Suprapubic skin (tissue), 4 donors: ENCODE measurements at places on chromosomes 6 and 20.
A peak's percentile ranks its signal among the peaks of the same experiment; 100 is the strongest.

- no peak for DNase-seq
Observed at GRCh38 chr6:96794980-96795379, 42.3 kb downstream of the GPR63 start.

- no peak for DNase-seq
Observed at GRCh38 chr6:10894958-10895357, 8.1 kb downstream of the SYCP2L start.

DNA sequence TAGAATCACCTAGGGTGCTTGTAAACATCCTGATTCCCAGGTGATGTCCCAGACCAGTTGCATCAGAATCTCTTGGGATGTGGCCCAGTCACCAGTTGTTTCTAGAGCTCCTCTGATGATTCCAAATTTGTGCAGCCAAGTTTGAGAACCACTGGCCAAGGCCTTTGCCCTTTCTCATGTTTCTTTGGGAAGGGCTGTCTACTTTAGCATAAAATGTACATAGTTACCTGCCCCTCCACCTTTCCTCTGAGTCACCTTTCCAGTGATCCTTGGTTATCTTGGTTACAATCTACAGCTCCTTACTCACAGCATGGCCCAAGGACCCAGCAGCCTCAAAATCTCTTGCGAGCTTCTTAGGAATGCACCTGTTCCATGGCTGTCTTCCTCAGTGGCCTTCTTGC, 266.4 kb upstream of the PRND start:
- DNase-seq: no peak

DNA sequence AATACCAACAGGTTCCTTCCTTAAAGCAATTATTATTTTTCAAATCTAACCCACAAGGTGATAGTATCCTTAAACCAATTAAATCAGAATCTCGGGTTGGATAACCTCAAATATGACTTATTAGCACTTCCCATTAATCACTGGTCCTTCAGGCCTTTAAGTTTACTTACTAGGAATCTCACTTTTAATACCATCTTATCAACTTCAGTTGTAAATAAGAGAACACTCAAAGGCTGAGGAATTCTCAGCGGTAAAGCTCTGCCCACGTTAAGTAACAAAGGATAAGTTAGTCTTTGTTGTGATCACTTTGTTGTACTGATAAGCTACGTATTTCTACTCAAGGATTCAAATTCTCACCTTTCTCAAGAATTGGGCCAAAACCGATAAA, 82.0 kb downstream of the OR2B2 start:
- DNase-seq: no peak

GRCh38 chr6:116369540-116369939, 1.2 kb upstream of the DSE start:
- DNase-seq: no peak

- no peak for DNase-seq
Observed at GRCh38 chr6:38510205-38510604, 129.5 kb downstream of the BTBD9 start.

- no peak for DNase-seq
Observed at GRCh38 chr6:31927242-31927862, at the start of gene C2. C2 (plus strand) TSS chr6:31927717; CDS start chr6:31927753, 36 bp downstream.

DNA sequence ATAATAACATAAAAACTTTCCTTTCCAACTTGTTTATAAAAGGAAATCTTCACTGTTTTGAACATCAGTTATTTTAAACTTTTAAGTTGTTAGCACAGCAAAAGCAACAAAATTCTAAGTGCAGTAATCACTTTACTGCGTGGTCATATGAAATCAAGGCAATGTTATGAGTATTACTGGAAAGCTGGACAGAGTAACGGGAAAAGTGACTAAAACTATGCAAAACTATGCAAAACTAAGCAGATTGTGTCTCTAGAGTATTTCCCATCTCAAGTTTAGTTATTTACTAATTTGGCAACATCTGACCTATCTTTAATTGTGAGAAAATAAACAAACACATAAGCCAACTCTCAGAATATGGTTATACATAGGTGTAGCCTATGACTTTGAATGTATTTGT, 10.9 kb upstream of the ANKEF1 start:
- no peak for DNase-seq

DNA sequence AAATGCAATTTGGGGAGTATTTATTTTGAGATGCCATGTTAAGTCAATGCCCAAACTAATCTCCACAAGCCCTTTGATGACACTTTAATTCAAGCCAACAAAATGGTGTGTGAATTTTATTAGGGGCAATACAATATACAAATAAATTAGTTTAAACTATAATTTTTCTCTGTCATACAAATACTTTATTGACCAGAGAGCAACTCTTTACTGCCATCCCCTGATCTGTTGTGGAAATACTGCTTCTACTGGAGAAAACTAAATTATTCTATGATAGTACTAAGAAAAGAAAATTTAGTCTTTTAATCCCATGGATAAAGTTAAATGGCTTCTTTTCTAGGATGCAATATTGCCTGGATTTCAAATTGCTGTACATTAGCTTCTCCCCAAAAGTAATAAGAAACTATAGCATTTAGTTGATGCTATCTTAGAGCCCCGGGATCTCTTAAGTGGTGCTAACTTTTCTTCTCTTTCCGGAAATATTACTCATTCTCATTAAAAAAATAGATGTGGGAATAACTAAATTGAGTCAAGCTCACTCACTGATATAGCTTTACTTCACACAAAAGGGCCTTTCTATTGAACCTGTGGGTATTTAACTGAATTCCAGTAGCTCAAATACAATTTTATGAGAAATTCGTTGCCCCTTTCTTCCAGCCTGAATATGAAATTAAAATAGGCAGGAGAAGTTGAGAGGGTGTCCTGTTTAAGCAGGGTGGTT, 49.2 kb downstream of the SMPDL3A start:
- no peak for DNase-seq

DNA sequence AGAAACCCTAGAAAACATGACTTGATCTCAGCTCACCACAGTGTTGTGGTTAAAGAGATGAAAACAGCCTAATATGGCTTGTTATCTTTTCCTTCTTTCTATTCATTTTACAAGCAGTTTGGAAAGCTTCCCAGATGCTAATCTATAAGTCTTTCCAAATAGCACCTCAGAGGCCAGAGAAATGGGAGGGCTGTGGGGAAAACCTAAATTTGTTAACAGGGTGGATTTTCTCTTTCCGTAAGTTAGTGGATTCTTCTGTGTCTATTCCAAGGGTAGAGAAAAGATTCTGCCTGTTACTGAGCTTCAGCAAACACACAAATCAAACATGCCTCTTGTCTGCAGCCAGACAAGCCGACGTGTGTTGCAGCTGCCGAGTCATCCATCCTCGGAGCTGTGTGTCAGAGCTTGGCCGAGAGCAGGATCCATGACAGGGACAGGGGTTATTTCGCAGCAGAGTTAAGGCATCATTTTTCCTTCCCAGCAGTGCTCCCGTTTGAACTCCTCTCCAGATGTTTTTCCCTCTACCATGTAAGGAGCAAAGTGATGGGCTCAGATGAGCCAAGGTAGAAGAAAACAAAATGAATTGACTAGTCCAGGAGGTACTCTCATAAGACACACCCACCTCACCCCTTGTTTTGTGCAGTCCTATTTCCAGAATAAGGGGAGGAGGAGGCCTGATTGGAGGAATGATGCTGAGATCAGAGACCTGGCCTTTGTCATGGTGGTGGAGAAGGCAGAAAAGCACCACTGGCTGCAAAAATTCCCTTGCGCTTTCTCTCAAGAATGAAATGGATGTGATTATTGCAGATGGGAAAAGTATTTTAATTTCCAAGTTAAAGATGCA, 560.0 kb downstream of the C6orf118 start:
- no peak for DNase-seq

DNA sequence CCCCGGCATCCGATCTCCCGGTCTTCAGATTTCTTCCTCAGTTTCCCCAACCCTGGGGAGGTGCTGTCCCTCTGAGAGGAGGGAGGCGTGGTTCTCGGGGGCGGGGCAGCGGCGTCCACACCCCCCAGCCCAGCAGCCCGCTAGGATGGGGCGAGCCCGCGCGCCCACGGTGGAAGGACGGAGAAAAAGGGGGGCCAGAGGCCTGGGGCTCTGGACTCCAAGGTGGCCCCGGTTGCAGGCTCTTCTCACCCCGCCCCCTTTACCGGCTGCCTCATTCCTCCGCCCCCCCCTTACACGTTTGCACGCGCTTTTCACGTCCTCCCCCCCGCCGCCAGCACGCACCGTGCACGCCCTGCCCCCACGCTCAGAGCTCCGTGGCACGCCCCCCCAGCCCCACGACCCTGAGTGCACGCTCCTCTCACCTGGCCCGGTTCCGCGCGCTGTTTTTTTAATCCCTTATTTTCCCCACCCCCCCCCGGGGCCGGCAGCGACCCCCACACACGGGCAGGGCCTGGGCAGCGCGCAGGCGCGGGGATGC, 402 bp downstream of the ZBTB12 start:
- peak; percentile 84 for DNase-seq

DNA sequence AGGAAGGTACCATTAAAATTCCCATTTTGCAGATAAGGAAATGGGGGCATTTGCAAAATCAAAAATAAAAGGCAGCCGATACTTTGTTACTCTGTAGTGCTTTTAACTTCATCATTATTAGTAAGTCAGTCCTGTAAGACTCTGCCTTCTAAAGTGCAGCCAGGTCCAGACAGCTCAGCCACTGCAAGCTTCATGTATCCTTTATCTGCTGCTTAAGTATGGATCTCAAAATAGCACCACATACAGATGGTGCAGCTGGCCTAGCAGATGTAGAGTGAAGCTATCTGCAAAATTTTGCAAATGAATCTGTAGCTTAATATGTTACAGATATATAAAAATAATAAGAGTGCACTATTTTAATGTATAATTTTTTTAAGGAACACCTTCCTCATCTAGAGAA, 53.4 kb downstream of the NUS1 start:
- no peak for DNase-seq

DNA sequence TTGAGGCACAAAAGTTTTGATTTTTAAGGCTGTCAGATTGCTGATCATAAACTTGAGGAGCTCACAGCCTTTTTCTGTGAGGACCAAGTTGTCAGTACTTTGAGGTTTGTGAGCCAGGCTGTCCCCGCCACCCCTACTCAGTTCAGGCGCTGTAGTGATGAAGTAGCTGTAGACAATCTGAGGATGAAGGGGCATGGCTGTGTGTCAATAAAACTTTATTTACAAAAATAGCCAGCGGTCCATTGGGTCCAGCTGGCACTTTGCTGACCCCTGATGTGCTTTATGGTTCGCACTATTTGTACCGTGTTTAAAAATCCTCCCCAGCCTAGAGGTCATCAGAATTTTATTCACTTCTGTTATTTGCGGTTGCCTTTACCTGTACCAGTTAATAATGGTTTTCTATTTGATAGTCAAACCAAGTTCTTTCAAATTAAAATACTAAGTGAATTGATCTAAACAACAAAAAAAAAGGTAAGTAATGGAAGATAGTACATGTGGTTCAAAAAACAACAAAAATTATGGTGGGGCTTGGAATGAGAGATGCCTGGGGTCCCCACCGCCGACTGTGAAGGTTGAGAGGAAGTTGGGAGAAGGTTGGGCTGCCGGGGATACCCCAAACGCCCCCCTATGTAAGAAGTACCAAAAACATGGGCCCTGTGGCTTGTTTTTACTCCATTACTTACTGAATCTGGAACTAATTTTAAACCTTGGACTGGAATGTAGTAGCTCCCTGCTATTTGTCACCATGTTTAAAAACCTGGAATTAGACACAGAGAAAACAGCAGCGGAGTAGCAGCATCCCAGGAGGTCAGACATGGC, 123.6 kb downstream of the SYCP2 start:
- no peak for DNase-seq

DNA sequence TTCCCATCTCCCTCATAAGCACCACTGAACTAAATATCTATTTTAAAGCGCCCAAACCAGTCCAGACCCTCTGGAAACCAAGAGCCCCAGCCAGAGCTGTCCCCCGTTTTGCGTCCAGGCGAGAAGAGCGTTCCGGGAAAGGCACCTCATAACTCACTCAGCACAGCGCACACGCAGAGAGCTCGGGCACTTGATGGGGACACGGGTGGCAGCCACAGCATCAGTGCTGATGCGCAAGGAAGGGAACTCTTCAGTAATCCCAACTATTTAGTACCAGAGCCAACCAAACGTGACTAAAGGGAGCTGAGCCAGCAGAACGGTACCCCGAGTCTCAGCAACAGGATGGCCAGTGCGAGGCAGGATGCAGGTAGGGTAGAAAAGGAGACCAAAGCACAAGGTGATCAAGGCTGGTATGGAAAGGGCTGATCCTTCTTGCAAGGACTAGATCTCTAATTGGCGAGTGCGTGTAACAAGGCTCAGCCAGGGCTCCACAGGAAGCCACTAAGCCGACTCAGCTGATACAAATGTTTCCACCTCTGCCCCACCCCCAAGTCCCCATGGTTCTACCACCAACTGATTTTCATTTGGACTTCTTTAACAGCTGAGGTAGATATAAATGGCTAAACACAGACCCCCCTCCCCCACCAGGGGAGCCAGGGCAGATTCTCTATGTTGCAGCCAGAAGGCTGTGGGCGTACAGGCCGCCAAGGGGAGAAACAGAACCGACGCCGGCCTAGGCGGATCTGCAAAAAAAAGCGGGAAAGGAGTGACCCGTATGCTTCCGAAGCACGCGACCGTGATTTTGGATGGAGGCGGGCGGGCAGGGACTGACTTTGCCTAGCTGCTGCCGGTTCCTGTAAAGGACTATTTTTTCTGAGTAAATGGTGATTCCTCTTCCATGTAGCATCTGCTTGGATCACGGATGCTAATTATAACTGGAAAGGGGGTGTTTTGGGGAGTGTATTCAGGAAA, 183.5 kb upstream of the COL21A1 start:
- no peak for DNase-seq

DNA sequence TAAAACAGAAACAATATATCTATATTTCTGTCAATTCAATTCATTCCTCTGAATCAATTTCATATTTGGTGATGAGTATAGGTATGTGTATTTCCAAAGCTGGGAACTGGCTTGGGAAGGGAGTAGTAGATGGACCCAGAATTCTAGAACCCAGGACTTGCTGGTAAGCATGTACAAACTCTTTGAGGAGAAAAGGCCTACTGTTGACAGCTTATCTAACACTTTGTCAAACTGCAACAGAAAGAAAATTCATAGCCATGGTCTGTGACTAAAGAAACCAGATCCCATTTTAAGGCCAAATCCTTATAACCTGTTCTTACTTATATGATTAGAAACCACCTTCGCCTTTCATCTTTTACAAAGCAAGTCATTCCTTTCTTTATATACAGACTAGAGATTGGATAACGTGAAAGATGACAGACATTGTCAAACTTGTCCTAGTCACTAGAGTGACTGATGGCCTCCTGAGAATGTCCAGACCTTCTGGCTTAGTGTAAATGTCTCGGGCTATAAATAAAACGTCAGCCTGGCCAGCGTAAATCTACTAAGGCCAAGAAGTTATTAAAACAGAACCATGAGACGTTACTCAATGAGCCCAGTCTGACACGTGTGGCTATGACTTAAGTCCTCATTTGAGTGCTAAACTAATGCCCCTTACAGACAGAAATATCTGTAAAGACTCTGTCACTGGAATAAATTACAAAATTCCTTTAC, 152.3 kb downstream of the ALDH8A1 start:
- no peak for DNase-seq
